ENCODE measurements at places on chromosomes 13 and 19. TPM values are rescaled to one million over a fixed set of nuclear protein-coding genes. Genes with fewer than 3 reads are reported as not detected.

RFX1 gene
- total RNA-seq = 17.9 TPM

C13orf42 gene
- total RNA-seq = not detected

TNFRSF19 gene
- total RNA-seq = 14.7 TPM

FARP1 gene
- 229 TPM for total RNA-seq

GGACT gene
- 9.3 TPM for total RNA-seq

CD70 gene
- 0.76 TPM for total RNA-seq

APOC1 gene
- 11.8 TPM for total RNA-seq

ZNF766 gene
- 22.8 TPM for total RNA-seq

MEIS3 gene
- total RNA-seq = 7.6 TPM

FFAR1 gene
- not detected for total RNA-seq

ZNF541 gene
- 0.69 TPM for total RNA-seq

CNN1 gene
- total RNA-seq = 47.8 TPM

DNA sequence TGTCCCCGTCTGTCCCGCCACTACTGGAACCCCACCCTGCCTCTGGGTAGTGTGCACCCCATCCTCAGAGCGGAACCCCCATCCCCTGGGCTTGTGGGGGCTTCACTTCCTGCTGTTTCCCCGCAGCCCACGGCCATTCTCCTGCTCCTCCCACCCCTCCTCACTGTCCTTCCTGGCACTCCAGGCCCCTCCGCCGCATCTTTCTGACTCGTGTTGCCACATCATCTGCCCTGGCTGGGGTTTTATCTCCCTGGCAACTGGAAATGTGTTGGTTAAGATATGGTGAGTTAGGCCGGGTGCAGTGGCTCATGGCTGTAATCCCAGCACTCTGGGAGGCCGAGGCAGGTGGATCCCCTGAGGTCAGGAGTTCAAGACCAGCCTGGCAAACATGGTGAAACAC, 37.3 kb downstream of the KDM4B start:
- no peak for DNase-seq

GRCh38 chr19:56071151-56071550, 49.9 kb downstream of the ZNF787 start:
- no peak for DNase-seq

DNA sequence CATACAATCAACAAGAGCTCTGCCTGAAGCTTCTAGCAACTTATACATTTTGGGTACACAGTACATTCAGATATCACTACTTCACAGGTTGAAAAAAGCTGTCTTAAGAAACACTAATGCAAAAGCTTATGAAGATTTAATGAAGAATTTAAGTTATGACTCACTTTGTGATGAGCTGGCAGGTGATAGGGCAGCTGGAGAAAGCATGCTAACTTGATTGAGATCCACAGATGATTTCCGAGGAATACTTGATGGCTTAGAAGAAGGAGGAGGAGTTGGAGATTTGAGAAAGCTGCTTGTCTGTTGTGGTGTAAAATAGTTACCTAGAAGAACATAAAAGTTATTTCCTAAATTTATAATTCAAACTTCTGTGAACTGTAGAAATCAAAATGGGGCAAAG, 23.3 kb downstream of the EXOSC8 start:
- DNase-seq = no peak

GRCh38 chr13:39516096-39516495, 86.9 kb downstream of the LHFPL6 start:
- no peak for DNase-seq

DNA sequence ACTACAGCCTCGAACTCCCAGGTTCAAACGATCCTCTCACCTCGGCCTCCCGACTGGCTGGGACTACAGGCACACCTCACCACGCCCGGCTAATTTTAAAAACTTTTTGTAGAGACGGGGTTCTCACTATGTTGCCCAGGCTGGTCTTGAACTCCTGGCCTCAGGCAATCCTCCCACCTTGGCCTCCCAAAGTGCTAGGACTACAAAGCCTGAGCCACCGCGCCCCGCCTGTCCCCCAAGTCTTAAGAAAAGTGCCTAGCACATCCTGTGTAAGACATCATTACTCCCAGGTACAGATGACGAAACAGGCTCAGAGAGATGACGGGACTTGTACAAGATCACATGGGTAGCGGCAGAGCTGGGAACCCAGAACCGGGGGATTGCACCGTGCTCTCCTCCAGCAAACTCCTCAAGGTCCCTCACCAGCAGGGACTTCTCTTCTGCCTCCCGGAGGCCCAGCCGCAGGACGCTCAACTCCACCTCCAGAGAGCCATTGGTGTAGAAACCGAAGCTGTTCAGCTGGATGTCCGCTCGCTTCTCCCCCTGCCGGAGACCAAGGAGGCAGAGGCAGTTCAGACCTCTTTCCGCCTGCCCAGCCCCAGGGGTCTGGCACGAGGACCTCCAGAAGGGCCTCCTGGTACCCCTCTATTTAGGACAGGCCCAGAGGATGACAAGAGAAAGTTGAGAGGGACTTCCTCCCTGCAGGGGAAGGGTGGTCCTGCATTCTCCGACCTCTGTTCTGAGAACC, 1.0 kb downstream of the GPR108 start:
- DNase-seq = peak; percentile 95

DNA sequence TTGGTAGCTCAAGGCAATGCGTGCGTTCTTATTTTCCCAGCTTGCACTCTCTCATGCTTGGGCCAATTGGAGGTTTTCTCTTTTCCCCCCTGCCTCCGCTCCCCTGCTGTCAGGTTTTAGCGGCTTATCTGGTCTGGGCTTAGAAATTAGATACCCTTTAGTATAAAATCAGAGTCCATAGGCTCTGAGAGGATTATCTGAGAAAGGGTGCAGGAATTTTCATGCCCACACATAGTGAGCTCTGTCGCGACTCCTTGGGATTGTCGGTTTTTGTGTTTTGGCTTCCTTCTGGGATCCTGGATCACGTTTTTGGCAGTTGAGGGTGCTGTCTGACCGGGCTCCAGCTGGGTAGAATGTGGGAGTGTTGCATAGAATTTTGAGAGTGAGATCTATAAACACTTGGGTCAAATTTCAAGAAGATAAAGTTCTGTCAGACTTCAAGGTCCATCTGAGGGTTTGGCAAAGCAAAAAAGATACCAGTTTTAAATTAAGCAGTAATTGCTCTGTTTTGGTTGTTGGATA, 12.4 kb downstream of the CHAF1A start:
- DNase-seq = no peak

DNA sequence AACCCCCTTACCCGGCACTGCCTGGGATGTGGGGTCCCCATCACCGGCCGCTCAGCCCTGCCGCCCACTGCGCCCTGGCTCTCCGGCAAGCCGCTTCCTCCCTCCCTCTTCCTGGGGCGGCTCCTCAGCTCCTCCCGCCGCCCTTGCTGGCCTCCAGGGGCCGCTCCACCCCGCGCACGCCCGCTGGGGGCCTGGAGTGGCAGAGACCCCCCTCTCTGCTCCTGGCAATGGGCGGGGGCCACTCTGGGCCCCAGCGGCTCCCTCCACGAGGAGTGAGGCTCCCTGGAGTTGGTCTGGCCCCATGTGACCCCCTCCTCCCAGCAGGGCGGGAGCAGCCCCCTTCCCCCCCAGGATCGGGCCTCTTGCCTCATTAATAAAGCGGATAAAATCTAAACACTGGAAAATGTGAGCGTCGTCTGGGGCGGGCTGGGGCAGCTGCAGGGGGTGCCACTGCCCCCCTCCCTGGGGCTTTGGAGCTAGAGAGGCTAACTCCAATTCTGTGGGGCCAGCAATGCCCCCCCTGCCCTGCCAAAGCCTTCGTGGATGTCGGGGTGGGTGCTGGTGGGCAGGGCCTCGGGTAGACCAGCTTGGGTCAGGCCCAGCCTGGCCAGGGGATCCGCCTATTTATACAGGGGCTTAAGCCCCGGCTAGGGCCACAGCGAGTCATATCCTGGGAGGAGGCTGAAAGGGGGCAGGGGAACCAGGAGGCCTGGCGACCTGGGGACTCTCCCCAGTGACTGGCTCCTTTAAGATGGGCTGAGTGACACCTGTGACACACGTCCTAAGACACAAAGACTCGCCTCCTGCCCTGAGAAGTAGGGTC, at the start of gene PTGER1:
Gene PTGER1, minus strand, starts transcription at position 104 of the 823 bp plus-strand sequence. CDS start 1,034 bp downstream, outside the sequence.
- DNase-seq = peak; percentile 56

DNA sequence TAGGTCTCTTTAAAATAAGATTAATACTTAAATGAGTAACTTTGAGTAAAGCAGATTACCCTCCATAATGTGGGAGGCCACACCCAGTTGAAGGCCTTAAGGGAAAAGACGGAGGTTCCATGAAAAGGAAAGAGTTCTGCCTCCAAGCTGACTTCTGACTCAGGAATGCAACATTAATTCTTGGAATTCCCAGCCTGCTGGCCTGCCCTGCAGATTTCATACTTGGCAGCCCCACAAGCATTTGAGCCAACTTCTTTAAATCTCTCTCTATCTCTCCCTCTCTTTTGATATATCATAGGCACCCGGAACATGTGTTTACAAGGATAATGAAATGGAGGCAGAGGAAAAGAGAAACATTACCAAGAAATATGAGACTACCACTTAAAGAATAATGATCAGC, 902.3 kb upstream of the MIR17HG start:
- no peak for DNase-seq

GRCh38 chr13:36129539-36129938, 1.6 kb downstream of the DCLK1 start:
- no peak for DNase-seq

GRCh38 chr19:1884719-1885334, 469 bp downstream of the ABHD17A start:
- no peak for DNase-seq

DNA sequence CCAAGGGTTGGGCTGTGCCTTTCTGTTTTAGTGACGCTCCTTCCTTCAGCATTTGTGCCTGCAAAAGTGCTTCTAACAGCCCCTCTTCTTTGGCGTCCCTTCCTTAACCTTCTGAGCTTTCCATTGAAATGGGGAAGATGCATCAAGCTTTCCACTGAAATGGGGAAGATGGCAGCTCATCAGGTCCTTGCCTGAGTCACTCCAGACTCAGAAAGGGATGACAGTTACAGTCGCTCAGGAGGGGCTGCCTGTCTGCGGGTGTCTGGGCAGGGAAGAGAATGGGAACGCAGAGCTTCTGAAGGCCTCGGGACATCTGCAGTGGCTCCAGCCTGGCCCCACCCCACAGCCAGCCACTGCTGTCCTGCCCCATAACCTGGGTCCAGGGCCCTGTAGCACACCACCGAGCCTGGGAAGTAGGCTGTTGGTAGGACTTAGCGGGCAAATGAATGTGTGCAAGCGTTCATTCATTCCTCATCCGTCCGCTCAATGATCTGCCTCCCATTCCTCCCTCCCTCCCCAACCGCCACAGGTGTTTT, 9.8 kb downstream of the AP1M1 start:
- no peak for DNase-seq

- peak; percentile 84 for DNase-seq
These were observed 888 bp downstream of the NOTCH3 start for GRCh38 chr19:15199661-15200552.

DNA sequence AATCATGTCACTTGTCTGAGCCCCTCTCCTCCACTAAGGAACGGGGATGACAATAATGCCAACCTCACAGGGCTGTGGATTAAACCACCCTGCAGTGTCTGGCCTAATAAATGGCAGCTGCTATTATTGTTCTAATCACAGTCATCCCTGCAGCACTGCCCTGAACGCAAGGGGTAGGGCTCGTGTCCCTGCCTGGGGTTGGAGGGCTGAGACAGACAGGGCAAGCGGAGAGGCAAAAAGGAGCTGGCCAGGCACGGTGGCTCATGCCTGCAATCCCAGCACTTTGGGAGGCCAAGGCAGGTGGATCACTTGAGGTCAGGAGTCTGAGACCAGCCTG, 10.2 kb upstream of the KPTN start:
- DNase-seq = no peak

DNA sequence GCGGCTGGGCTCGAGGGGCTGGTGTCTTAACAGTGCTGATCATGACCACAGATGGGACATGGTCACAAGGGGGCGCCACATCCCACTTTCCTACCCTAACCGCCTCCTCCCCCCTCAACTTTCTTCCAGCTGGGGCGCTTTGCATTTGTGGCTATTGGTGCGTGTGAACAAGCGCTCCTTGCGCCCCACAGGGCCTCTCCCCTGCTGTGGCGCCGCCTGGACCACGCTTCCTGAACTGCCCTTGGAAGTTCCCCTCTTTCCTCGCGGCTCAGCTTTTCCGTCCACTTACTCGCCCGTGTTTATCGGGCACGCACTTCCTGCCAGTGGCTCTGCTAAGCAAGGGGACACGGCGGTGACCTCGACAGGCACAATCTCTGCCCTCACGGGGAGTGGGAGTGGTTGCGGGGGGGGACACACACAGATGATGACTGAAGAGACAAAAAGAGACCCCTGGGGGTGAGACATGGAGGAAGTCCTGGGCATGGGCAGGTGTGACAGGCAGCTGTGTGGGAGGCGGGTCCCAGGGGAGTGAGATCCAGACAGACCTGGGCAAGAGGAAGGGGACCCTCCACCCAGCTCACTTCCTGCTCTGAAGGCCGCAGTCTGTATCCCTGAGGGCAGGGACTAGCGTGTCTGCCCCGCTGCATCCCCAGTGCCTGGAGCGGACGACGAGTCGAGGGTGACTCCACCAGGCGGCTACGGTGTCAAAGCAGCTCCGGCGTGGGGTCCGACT, 40.3 kb downstream of the ZNF787 start:
- peak; percentile 80 for DNase-seq

DNA sequence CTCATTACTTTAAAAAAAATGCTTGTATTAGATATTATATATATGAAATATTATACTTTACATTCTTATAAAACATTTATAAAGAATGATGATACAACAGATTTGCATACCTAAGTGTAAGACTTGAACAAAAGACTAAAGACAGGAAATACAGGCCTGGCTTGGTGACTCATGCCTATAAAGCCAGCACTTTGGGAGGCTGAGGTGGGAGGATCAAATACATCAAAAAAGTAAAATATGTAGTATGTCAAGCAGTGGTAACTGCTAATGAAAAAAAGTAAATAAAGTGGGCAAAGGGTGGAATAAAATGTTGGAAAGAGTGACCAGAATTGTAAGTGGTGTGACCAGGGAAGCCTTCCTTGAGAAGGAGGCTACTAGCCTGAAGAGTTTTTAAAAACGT, 133.7 kb downstream of the GGACT start:
- no peak for DNase-seq

- DNase-seq = peak; percentile 92
These were observed 3.6 kb upstream of the MYO1F start for GRCh38 chr19:8580710-8581281.

DNA sequence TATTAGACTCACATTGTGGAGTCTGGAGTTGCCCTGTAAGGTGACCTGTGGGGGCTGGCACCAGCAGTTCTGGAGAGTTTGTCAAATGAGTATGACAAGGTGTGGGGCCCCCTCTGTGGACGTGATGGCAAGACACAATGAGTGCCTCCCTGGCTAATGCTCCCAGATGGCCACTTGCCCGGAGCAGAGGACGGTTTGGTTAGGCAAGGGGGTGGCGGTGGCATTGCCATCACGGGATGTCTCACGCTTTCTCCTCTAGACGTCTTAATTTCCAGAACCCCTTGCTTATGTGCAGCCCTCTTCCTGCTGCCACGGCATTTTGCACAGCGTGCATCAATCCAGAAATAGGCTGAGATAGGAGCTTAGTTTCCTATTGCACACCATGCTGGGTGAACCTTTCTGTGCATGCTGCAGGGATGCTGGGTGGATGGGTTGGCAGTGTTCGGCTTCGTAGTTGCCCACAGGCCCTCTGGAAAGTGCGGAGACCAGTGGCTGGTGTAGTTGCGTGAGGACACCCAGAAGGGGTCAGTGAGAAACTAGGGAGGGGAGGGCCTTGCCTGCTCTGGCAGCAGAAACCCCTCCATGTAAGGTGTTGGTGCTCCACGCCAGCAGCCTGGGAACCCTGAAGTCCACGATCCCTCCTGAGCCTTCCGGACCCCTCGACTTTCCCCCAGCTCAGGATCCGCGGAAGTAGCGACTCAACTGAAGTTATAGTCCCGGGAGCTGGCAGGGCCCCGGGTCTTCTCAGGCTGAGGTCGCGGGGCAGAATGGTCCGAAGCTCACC, 18.1 kb upstream of the LRP3 start:
- no peak for DNase-seq

GRCh38 chr13:46541210-46541609, 11.8 kb upstream of the LRCH1 start:
- no peak for DNase-seq
